Glutamatergic neuron (in vitro differentiated cells): ENCODE measurements at places on chromosomes 2 and 18. TPM values are rescaled to one million over a fixed set of nuclear protein-coding genes. Genes with fewer than 3 reads are reported as not detected.

TLX2 gene
- 21.2 TPM for total RNA-seq

C2orf66 gene
- 0.34 TPM for total RNA-seq

SLC9A4 gene
- total RNA-seq, result 0.12 TPM

ZNF142 gene
- total RNA-seq, result 46.7 TPM

PLGLB1 gene
- total RNA-seq, result 5.4 TPM

PROC gene
- total RNA-seq, result not detected
